CD8-positive, alpha-beta T cell (primary cell): ENCODE measurements at places on chromosomes 6 and 20.

- DNase-seq = peak; percentile 23
Measured at GRCh38 chr6:157980288-157981131, 1.2 kb upstream of the SYNJ2 start.

DNA sequence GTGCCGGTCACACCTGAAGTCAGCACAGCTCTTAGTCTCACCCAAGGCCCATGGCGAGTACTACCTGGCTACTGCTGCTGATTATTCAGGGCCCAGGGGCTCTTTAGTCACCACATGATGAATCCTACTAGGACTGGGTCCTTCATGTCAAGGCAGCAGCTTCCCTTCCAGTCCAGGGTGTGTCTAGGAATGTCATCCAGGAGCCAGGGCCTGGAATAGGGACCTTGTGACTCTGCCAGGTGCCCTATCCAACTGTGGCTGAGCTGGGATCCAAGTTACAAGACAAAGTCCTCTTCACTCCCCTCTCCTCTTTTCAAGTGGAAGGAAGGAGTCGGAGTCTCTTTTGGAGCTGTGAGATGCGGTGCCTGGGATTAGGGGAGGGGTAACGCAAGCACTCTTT is 85.5 kb downstream of the CFAP61 start:
- no peak for DNase-seq

DNA sequence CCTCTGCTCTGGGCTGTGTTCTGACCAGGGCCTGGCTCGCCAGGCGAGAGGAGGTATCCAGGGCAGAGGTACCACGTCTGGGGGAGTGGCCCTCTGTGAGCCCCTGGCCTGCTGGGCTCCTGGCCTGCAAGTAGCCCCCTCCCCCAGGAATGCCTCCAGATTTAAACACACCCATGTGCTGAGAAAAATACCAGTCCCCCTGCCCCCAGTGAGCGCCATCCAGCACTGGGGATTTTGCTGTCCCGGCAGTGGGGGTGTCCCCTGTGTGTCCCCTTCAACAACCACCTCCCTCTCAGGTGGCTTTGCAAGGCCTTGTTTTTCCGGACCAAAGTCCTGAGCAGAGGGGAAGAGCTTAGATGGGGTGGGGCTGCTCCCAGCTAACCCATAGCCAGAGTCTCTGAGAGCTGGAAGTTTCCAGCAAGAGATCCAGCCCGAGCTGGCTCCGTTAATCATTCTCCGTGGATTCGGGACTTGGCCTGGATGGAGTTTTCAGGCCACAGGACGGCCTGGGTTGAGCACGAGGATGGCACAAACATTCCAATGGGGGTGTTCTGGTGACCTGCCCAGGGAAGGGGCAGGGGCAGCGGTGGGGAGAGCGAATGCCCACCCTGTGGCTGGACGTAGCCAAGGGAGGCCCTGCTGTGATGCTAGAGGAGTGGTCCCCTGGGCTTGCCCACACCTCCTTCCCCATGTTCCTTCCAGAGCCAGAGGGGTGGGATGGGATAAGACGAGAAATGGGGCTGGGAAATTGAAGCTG is 29.0 kb downstream of the PCK1 start:
- DNase-seq = no peak

DNA sequence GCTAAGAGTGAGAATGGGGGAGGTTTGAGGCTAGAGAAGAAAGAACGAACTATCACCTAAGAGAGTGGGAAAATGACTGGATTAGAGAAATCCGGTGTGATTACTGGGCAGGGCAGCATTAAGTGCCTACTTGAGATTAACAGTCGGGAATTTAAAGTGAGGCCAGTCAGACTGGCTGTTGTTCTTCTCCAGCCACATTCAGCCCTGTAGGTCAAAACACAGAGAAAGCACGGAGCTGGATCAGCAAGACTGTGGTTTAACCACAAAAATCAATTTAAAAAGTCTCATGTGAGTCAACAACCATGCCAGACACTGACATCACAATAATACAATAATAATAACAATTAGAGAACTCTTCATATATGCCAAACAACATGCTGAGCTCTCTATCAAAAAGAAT is 301.9 kb upstream of the SGK1 start:
- no peak for DNase-seq

DNA sequence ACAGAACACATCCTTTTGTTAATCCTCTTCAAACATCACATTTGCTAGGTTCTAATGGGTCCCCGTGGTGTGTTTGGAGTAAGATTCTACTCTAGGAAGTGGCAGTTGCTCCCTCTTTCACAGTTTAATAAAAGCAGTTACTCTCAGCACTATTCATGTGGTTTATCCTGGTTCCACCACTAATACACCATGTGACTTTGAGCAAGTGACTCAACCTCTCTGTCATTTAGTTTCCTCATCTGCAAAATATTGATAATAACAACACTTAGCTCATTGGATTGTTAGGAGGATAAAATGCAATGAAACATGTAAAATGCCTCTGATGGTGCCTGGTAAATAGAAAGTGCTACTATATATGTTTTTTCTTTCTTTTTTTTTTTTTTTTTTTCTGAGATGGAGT is 488.0 kb upstream of the NOX3 start:
- no peak for DNase-seq

DNA sequence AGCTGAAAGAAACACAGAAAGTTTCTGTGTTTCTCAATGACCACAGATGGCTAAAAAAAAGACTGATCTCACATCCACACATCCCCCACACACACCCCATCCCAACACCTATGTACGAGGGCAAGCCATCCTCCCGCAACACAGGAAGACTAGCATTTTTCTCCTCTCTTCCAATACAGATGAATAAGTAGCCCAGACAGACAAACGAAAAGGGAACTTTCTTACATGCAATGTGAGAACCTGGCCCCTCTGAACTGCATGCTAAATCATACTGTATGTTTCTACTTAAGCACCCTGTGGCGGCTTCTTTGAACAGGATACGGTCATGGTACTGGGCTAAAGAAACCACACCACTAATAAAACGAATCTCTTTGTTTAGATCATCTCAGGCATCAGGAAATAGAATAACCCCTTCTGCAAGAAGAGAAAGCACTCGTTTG is 116.2 kb downstream of the GMDS start:
- DNase-seq = no peak

DNA sequence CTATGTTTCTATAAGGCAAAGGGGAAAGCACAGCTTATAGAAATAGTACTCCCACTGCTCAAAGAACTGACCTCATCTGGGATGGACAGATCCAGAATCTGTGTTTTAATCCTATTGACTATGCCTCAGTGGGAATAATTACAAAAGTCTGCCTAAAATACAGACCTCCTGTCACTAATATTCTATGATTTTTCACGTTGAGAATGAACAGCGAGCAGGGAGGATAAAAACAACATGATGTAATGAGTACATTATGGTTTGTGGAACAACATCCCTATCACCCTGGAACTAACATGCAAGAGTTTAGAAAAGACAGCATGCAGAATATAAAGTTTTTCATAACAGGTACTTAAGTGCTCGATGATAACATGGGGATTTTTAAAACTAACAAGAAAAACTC is 53.9 kb downstream of the EPHA7 start:
- no peak for DNase-seq

- DNase-seq = no peak
Measured at GRCh38 chr20:41367393-41367695, 726 bp upstream of the EMILIN3 start.

DNA sequence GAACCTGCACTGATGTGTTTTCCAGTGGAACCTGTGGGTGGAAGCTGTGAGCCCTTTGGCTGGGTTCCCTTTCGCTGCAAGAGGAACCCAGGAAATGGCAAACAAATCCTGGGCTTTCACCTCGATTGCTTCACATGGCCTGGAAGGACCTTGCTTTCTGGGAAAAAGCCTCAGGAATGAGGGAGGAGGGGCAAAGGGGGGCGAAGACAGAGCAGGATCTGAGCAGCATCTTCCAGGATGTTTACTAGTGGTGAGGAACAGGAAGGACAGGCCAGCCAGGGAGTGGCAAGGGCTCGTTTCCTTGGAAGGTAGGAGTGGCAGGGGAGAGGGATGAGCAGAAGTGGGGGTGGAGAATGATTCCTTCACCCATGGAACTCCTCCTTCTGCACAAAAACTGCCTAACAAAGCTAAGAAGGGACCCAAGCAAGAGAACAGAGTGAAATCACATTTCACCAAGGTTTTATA is 5.9 kb downstream of the SLC2A10 start:
- DNase-seq = no peak

GRCh38 chr6:38345586-38345985 is 294.1 kb downstream of the BTBD9 start:
- no peak for DNase-seq

DNA sequence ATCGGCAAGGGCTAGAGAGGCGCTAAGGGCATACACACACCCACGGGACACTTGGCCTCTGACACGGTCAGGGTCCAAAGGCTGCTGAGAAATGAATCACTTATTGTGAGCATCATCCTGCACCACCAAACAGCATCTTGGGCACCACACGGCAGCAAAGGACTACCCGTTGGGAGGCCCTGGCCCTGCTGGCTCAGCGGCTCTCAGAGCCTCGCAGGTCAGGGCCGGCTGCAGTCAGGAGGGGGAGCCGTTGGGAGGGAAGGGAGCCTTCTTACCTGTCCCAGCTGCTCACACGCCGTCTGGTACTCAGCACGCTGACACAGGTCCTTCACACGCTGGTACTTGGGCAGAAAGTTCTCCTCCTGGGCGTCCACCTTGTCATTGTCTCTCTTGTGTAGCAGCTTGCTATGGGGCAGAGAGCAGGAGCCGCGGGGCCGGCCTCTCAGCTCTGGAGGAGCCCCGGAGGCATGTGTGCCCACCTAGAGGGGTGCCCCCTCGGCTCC is 109.0 kb downstream of the SULF2 start:
- no peak for DNase-seq

- DNase-seq = no peak
Measured at GRCh38 chr6:57262901-57263694, 41.0 kb upstream of the RAB23 start.

- DNase-seq = no peak
Measured at GRCh38 chr20:52996658-52997057, 24.5 kb downstream of the TSHZ2 start.

DNA sequence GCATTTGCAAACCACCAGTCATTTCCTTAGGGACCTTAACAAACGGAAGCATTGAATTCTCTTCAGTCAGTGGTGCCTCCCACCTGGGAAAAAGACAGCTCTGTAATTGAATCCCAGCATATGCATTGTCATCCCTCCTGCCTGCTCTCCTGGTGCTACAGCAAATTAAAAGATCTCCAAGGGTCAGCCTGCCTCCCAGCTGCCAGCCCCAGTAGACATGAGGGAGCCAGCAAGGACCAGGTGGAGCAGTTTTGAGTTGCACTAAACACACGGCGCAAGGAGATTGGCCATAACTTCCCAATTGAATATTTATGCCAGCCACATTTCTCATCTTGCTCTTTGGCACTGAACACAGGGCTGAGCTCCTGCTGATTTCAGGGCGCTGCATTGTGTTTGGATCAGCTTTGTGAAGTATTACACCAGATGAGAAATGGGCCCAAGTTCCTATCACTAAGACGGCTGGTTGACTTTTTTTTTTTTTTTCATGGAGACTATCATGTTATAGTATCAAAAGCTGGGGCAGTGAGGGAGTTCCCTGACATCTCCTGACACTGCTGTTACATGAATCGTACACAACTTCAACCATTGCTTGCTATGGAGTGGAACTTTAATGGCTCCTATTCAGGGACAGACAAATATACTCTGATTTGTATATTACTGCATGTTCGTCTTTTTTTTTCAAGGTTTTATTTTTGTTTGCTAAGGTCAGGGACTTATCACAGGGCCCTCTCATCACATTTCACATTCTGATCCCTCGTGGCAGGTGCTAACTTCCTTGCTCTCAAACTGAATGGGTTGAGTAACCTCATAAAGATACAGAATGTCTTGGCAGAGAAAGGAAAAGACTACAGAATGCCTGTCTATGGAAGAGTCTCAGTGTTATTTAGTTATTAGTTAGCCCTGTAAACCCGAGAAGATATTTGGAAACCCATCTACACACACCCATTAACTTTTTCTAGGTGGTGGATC is 191.1 kb downstream of the EYA4 start:
- DNase-seq = no peak

GRCh38 chr6:24464253-24465038 is 24.9 kb downstream of the GPLD1 start:
- DNase-seq = no peak

DNA sequence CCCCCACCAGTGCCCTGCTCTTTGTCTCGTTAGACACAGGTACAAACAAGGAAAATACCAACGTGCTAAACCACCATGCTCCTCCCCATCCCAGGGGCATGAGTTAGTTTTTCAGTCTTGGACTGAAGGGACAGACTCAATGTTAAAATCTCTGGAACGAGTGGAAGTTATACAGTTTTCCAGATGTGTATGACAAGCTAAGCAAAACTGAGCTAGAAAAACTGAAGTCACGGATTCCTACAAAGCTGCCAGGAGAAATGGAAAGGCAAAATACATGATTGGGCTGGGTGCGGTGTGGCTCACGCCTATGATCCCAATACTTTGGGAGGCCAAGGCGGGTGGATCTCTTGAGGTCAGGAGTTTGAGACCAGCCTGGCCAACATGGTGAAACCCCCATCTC is 34.3 kb upstream of the QKI start:
- no peak for DNase-seq
